Fibroblast of lung (primary cell): ENCODE measurements at places on chromosomes 3 and 15.

DNA sequence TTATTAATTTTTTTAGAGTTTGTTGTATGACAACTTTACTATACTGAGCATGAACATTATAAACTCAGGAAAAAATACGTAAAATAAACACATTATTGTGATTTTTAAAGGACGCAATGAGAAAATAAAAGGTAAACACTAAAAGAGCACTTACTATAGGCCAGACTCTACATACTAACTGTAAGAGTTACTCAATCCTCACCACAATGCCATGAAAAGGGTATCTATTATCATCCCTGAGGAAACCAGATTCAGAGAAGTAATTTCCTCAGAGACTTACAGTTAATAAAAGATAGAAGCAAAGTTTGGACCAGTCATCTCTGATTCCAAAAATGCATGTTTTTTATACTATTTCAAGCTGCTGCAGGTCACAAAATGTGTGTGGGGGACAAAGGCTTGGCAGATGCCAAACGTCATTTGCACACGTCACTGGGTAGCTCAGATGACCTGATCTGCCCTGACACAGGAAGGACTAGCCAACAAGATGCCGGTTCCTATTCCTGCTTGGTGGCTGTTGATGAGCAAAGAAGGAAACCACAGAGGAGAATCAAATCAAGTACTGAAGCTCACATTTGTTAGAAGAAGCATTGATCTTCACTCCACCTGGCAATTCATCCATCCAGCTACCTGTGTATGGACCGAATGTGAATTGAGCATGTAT is 42.3 kb downstream of the KLHL6 start:
- no peaks in the 10 kb centered on the region for H3K36me3 ChIP-seq
- H3K27ac ChIP-seq, result no peak overlapping the region
- H3K4me1 ChIP-seq, result no peaks in the 10 kb centered on the region
- no peak overlapping the region for H3K4me3 ChIP-seq

- H3K27me3 ChIP-seq, result no peaks in the 10 kb centered on the region
- peaks cover 2% of the 10 kb centered on the region for H3K4me1 ChIP-seq
- H3K4me3 ChIP-seq, result peak overlapping the region; percentile 91
Measured at GRCh38 chr3:14179114-14179465, 473 bp downstream of the LSM3 start.

- H3K36me3 ChIP-seq, result no peaks in the 10 kb centered on the region
- H3K27ac ChIP-seq, result no peak overlapping the region
- H3K4me3 ChIP-seq, result no peak overlapping the region
- no peaks in the 10 kb centered on the region for H3K4me1 ChIP-seq
- no peak for DNase-seq
- no peaks in the 10 kb centered on the region for H3K27me3 ChIP-seq
Measured at GRCh38 chr3:98041350-98041749, 6.2 kb upstream of the GABRR3 start.

DNA sequence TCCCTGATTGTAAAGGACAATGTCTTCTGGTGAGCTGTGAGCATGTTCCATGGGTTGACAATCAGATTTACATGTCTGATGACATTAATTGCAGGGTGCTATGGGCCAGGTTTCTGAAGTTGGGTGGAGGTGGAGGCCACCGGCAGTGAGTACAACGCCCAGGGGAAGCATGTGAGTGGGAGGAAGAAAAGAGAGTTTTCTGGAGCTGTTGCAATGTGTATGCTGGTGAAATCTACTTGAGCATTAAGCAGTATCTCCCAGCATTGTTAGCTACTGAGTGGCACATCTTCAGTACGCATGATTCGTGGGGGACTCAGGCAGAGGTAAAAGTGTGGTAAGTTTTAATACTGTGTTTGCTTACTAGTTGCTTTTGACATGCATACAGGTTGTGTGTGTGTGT is 26.6 kb downstream of the TMEM45A start:
- no peaks in the 10 kb centered on the region for H3K27me3 ChIP-seq
- H3K36me3 ChIP-seq, result no peaks in the 10 kb centered on the region
- H3K27ac ChIP-seq, result no peak overlapping the region

- no peak overlapping the region for H3K4me3 ChIP-seq
- DNase-seq, result no peak
- no peak overlapping the region for H3K27ac ChIP-seq
- H3K27me3 ChIP-seq, result peaks cover 3% of the 10 kb centered on the region
Measured at GRCh38 chr15:52114261-52115055, 1.9 kb upstream of the BCL2L10 start.

GRCh38 chr3:107025961-107026360 is 351.3 kb upstream of the CCDC54 start:
- no peaks in the 10 kb centered on the region for H3K27me3 ChIP-seq
- H3K36me3 ChIP-seq, result no peaks in the 10 kb centered on the region
- DNase-seq, result no peak
- H3K4me1 ChIP-seq, result no peaks in the 10 kb centered on the region

DNA sequence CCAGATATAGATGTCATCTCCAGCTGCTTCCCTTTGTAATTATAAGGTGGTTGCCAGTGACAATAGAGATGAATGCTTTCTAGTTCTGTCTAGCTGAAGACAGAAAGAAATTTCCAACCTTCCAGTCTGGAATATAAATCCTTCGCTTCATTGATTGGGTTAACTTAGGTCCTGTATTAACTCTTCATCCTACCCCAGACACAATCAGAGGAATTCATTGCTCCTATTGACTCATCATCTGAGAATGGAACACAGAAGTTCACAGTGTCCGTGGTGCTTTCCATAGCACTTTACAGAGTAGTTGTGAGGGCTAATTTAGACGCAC is 241.4 kb downstream of the NFKBIZ start:
- no peaks in the 10 kb centered on the region for H3K27me3 ChIP-seq
- H3K4me3 ChIP-seq, result no peak overlapping the region
- H3K27ac ChIP-seq, result no peak overlapping the region
- H3K4me1 ChIP-seq, result no peaks in the 10 kb centered on the region

DNA sequence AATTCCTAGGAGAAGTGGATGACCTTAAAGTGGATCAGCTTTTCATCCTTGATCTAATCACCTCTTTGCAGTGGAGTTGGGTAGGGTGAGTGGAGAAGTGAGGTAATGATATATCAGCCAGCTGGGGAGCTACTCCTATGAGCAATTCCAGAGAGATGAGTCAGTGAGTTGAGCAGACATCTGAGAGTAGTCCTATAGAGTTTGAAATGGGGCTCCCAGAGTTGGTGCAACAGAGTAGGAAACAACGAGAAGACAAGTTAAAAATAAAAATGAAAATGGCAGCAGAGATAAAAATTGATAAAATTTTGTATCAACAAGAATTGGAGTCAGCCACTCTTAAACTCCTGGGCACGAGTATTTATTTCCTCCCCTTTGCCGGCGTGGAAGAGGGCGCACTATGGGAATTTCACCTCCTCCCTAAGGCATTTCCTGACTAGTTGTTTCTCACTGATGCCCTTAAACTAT is 150.8 kb upstream of the DPH6 start:
- no peaks in the 10 kb centered on the region for H3K27me3 ChIP-seq
- peaks cover 14% of the 10 kb centered on the region for H3K4me1 ChIP-seq
- DNase-seq, result peak; percentile 69
- no peak overlapping the region for H3K4me3 ChIP-seq
- no peaks in the 10 kb centered on the region for H3K36me3 ChIP-seq

DNA sequence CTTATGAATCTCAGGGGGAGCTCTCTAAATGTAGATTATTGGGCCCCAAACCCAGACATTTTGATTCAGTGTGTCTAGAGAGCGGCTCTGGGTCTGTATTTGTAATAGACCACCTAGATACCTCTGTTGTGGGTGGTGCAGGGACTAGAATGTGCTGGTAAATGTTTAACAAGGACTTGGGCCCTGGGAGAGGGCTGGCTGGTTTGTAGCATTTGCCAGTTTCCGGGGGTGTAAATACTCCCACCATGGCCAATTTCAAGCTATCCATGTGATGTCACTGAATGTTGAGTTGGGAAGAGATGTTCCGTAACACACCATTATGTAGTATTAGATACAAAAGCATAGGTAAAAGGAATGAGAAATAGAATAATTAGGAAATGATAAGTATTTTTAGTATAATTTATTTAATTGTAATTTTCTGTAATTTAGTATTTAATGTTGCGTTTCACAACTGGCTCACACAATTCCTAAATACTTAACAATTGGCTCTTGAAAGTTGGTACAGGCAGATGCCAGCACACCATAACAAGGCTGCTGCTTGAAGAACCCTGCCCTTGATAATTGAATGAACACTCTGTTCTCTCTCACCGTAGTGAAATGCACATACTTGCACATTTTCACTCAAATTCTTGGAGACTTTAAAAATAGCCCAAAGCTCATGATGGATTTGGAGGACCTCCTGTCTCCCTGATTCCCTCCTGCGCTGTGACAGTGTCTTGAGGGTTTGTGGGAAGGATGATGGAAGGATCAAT is 359.2 kb upstream of the PROK2 start:
- no peak for DNase-seq
- no peaks in the 10 kb centered on the region for H3K36me3 ChIP-seq
- no peaks in the 10 kb centered on the region for H3K27me3 ChIP-seq

- no peaks in the 10 kb centered on the region for H3K4me1 ChIP-seq
- DNase-seq, result no peak
- H3K36me3 ChIP-seq, result no peaks in the 10 kb centered on the region
Measured at GRCh38 chr15:71529361-71529760, 281.0 kb upstream of the NR2E3 start.

- peaks cover 5% of the 10 kb centered on the region for H3K27me3 ChIP-seq
- no peaks in the 10 kb centered on the region for H3K4me1 ChIP-seq
- no peak for DNase-seq
- no peaks in the 10 kb centered on the region for H3K36me3 ChIP-seq
- no peak overlapping the region for H3K4me3 ChIP-seq
Measured at GRCh38 chr3:101635345-101635744, 41.6 kb downstream of the ZBTB11 start.

DNA sequence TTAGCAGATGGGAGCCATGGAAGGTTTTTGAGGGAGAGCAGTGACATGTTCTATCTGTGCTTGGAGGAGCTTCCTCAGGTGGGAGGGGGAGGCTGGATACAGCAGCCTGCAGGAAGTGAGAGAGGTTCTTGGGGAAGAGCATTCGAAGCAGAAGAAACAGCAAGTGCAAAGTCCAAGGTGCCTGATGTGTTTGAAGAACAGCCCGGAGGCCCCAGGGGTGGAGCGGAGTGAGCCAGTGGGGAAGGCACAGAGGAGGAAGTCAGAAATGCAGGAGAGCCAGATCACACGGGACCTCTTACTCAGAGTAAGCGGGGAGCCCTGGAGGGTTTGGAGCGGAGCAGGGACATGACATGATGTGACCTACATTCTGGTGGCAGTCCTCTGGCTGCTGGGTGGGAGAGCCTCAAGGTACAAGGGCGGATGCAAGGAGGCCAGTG is 10.8 kb downstream of the ITGA11 start:
- H3K27ac ChIP-seq, result no peak overlapping the region
- H3K4me3 ChIP-seq, result no peak overlapping the region
- peaks cover 2% of the 10 kb centered on the region for H3K27me3 ChIP-seq
- DNase-seq, result no peak

DNA sequence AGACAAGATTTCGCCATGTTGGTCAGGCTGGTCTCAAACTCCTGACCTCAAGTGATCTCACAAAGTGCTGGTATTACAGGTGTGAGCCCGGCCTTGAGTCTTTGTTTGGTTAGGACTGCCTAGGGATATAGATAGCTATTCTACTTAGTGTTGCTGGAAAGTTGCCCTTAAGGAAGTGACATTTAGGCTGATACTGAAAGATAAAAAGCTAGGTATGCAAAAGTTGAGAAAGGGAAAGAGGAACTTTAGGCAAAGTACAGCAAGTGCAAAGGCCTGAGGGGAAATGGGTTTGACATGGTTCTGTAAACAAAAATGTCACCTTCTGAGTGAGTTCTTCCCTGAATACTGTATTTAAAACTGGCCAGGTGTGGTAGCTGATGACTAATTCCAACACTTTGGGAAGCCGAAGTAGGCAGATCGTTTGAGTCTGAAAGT is 111.5 kb downstream of the ZNF609 start:
- no peak for DNase-seq
- H3K36me3 ChIP-seq, result no peaks in the 10 kb centered on the region
- H3K4me1 ChIP-seq, result peaks cover under 1% of the 10 kb centered on the region
- no peak overlapping the region for H3K27ac ChIP-seq
- no peak overlapping the region for H3K4me3 ChIP-seq

GRCh38 chr15:37289109-37289765 is 188.9 kb upstream of the MEIS2 start:
- H3K4me3 ChIP-seq, result no peak overlapping the region
- DNase-seq, result no peak
- no peaks in the 10 kb centered on the region for H3K36me3 ChIP-seq
- H3K27me3 ChIP-seq, result no peaks in the 10 kb centered on the region
- H3K27ac ChIP-seq, result no peak overlapping the region

DNA sequence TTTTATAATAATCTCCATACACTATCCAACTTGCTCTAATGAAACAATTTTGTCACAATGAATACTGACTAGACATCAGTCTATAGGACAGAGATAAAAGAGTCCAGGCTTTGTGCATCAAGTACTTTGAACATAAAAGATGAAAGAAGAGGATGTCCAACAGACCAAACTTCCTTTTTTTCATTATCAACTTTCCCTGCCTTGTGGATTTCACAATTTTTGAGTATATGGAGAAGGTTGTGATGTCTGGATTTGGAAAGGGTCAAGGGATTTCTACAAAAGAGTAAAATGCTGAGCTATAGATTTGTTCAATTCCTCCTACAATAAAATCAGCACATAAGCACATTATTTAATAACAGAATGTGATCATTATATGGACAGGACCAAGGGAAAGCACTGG is 25.7 kb downstream of the CD47 start:
- DNase-seq, result no peak
- peaks cover 3% of the 10 kb centered on the region for H3K4me1 ChIP-seq
- no peak overlapping the region for H3K4me3 ChIP-seq

- no peak overlapping the region for H3K4me3 ChIP-seq
- peaks cover 2% of the 10 kb centered on the region for H3K27me3 ChIP-seq
- H3K4me1 ChIP-seq, result no peaks in the 10 kb centered on the region
- no peak for DNase-seq
Measured at GRCh38 chr3:56810577-56811545, 9.1 kb upstream of the ARHGEF3 start.

- H3K4me3 ChIP-seq, result no peak overlapping the region
- no peaks in the 10 kb centered on the region for H3K36me3 ChIP-seq
- DNase-seq, result no peak
- peaks cover 2% of the 10 kb centered on the region for H3K27me3 ChIP-seq
- H3K4me1 ChIP-seq, result no peaks in the 10 kb centered on the region
- H3K27ac ChIP-seq, result no peak overlapping the region
Measured at GRCh38 chr3:13051581-13051980, 21.6 kb downstream of the IQSEC1 start.

DNA sequence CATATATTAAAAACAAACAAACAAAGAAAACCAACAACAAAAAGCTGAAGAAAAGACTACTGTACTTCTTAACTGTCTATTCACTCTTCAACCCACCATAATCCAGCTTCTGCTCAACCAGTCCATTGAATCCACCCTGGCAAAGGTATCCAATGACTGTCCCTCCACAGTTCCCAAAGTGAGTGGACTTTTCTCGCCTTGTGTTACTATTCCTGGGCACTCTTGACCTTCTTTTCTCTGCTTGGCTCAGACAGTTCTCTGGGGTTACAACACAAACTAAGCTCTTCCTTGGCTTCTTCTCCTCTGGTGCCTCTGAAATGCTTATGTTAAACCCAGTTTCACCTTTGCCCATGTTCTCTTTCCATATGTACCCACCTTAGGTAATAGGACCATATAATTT is 420.2 kb downstream of the PLCL2 start:
- no peaks in the 10 kb centered on the region for H3K4me1 ChIP-seq
- DNase-seq, result no peak
- no peak overlapping the region for H3K4me3 ChIP-seq
- no peaks in the 10 kb centered on the region for H3K27me3 ChIP-seq

GRCh38 chr3:70882104-70882503 is 569.7 kb upstream of the MDFIC2 start:
- H3K27ac ChIP-seq, result no peak overlapping the region
- H3K4me3 ChIP-seq, result no peak overlapping the region
- peak; percentile 43 for DNase-seq
- H3K36me3 ChIP-seq, result no peaks in the 10 kb centered on the region

GRCh38 chr3:42288385-42288784 is 22.4 kb upstream of the CCK start:
- H3K4me3 ChIP-seq, result no peak overlapping the region
- H3K27me3 ChIP-seq, result no peaks in the 10 kb centered on the region
- H3K4me1 ChIP-seq, result no peaks in the 10 kb centered on the region
- H3K36me3 ChIP-seq, result no peaks in the 10 kb centered on the region
- DNase-seq, result no peak
